Stimulated activated CD8-positive, alpha-beta memory T cell treated with anti-CD3 and anti-CD28 coated beads, Interleukin-4, amount 100 ng/mL, for 24 hours (primary cell): ENCODE measurements at places on chromosomes 6 and 20.

DNA sequence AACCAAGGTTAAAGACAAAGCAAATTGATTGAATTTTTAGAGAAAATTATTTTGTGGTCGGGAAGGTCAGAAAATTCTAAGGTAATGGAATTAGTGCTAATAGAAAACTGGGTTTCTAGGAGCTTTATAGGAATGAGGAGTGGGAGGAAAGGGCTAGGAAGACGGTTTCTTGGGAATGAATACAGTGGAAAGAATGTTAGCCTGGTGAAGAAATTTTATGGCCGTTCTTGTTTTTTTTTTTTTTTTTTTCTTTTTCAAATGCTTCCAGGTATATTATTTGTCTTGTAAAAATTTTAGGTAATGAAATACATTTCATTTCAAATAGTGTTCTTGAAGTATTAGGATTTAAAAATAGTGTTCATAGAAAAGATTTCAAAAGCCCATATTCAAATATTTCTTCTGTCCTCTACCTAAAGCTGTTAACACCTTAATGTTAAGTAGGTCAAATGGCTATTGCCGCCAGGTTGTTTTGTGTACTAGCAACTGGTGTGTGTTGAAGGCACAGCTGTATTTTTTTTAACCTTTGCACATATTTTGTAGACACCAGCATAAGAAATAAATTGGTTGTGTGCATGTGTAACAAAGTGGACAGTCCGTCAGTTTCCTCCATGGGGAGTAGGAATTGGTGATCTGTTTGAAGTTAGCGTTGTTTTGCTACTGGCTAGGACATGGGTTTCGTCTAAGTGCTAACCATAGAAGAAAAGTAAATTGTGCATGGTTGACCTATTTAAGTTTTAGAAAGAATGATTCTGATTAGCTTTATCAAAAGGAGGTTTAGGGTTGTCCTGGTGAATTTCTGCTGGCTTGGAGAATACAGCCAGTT, 32.3 kb downstream of the AFDN start:
- DNase-seq = no peak

DNA sequence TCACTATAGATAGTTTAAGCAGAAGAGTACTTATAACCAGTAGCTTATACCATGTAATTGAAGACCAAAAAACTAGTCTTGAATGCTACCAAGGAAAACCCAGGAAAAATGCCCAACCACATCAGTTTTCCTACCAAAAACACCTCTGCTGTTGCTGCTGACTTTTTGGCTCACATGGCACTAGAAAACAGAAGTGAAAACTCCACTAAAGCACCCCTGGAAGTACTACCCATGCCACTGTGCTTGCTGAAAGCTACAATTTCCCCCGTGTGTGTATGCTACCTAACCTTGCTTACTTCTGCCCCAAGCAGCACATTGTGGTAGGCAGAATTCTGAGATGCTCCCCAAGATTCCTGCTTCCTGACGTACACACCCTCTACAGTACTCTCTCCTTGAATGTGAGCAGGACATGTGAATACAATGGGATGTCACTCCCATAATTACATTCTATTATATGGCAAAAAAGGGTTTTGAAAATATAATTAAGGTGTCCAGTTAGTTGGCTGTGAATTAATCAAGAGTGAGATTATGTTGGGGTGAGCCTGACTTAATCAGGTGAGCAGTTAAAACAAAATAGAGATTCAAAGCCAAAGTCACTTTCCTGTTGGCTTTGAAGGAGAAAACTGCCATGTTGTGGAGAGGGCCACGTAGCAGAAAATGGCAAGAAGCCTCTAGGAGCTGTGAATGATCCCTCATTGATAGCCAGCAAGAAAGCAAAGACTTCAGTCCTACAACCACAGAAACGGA, 209.8 kb upstream of the MARCKS start:
- no peak for DNase-seq

DNA sequence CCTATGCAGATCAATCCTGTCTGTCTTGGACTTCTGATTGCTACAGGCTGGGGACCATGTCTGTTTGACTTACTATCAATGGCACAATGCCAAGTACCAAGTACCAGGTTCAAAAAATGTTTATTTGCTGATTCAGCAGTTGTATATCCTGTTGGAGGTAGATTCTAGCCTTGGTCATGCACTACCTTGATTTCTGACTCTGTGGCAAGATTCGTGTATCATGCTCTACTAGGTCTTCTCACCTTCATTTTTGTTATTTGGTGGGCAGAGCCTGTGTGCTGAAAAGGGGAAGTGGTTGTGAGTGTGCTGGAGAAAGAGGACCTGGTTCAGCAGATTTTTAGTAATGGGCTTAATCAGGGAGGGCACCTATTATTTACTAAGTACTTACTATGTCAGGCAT, 192.4 kb upstream of the MYLIP start:
- DNase-seq = no peak

DNA sequence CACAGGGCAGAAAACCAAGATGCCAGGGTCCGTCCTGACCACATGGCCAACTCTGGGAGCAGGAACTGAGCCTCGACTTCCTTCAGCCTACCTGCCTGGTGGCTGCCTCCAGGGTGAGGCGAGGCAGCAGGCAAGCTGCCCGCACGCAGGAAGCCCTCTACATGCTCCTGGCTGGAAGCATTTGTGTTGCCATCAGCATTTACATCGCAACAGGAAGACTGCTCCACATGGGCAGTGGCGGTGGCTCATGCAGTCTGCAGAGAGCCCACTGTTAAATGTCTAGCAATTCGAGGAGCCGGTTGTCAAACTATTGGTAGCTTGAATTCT, 233.8 kb downstream of the SYNDIG1 start:
- DNase-seq = no peak

DNA sequence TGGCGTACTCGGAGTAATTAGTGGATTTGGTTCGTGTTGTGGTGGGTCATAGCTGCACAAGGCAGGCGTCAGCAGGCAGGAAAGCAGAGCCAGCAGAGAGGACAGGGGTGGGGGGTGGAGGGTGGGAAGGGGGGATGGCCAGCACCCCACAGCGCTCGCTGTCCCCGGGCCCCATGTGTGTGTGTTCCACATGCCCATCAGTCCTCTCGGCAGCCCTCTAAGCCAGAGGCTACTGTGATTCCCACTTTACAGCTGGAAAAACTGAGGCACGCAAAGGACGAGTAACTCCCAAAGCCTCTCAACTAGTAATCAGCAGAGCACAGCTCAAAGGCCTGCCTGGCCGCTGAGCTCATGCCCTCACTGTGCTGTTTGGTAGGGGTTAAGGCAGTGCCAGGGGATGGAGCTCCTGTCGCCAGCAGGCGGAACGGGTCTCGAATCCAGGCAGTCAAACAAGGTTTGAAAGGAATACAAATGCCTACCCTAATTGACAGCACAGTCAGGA, 175.2 kb downstream of the ZDHHC14 start:
- DNase-seq = no peak

GRCh38 chr20:1225783-1226654, at the start of gene RAD21L1:
RAD21L1 (plus strand) TSS chr20:1226044; CDS start chr20:1228454, 2,410 bp downstream.
- peak; percentile 62 for DNase-seq

GRCh38 chr6:141316236-141316635, 816.5 kb upstream of the GJE1 start:
- DNase-seq = no peak

GRCh38 chr20:37288091-37288490, 1.4 kb upstream of the MANBAL start:
- no peak for DNase-seq

DNA sequence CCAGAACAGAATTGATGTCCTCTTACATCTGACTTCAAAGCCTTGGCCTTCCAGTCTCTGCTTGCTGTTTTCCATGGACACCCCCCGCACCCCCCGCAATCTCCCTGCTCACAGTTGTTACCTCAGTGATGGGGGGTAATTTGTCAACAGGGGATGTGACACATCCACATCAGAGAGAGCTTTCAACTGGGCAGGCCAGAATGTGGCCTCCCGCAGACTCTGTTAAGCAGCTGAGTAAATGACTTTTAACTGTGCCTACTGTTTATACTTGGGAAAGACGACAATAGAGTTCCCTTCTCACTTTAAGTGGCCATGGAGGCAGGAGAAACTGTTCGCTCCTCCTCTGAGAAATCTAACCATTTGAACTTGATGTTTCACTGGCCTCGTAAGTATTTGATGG, 51.0 kb downstream of the TXNDC5 start:
- no peak for DNase-seq

GRCh38 chr6:37547564-37548061, 47.9 kb upstream of the CCDC167 start:
- DNase-seq = no peak

GRCh38 chr20:37990571-37991151, 42.6 kb downstream of the TTI1 start:
- DNase-seq = peak; percentile 43

- DNase-seq = no peak
Measured at GRCh38 chr6:140253096-140253495, 878.6 kb upstream of the CITED2 start.

DNA sequence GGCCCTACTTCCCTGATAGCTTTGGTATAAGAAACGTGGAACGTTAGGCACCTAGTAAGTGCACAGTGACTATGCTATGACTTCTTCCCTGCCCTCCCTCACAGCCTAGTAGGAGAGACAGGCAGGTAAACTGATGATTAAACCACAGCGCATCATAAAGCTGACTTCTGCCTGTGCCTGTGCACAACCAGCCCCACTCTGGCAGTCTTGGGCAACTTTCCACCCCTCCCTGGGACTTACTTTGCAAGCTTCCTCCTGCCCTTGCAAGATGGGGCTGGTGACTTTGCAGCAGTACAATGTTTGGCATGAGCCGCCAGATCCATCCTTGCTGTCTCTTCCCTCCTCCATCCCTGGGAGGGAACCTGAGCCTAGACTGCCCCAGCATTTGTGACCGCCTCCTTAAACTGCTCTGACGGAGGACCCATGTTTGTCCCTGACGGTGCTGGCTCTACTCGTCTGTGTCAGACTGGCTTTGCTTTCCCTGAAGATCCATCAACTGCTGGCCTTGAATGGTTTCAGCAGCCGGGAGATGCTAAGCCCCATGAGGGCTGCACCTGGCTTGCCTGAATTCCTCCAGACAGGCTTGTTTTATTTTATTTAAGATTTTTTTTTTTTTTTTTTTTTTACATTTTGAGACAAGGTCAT, 36.1 kb downstream of the EFCAB8 start:
- no peak for DNase-seq
